Breast epithelium (tissue), 4 donors: ENCODE measurements at places on chromosomes 1 and 21. TPM values are rescaled to one million over a fixed set of nuclear protein-coding genes. Genes with fewer than 3 reads are reported as not detected.

The LRRC3 gene
- 2.0 TPM for total RNA-seq

The OR2L5 gene
- total RNA-seq = 0.66 TPM

The LRRC53 gene
- total RNA-seq = not detected

The SLC16A1 gene
- 15.4 TPM for total RNA-seq

The E2F2 gene
- total RNA-seq = under 0.01 TPM

The ZYG11A gene
- total RNA-seq = not detected

The RPTN gene
- total RNA-seq = not detected

The SDF4 gene
- total RNA-seq = 58.0 TPM

The KDF1 gene
- total RNA-seq = 22.2 TPM
